Activated CD4-positive, alpha-beta T cell treated with anti-CD3 and anti-CD28 coated beads, Interleukin-2, amount 10 ng/mL, durations not matched to agents 7 days and 5 days (primary cell): ENCODE measurements at places on chromosomes 4 and X. TPM values are rescaled to one million over a fixed set of nuclear protein-coding genes. Genes with fewer than 3 reads are reported as not detected.

Gene DCHS2
- not detected for total RNA-seq

GRCh38 chrX:65667503-65668376 is at the start of gene MSN:
TSS of gene MSN (plus strand) at chrX:65667654. CDS start at chrX:65667842, 188 bp downstream.
- H3K4me3 ChIP-seq, result peak within 1 kb of the TSS; percentile 93
- peaks cover 43% of the 10 kb centered on the region for H3K36me3 ChIP-seq
- H3K27ac ChIP-seq, result peak within 1 kb of the TSS; percentile 92
- peaks cover 36% of the 10 kb centered on the region for H3K4me1 ChIP-seq

DNA sequence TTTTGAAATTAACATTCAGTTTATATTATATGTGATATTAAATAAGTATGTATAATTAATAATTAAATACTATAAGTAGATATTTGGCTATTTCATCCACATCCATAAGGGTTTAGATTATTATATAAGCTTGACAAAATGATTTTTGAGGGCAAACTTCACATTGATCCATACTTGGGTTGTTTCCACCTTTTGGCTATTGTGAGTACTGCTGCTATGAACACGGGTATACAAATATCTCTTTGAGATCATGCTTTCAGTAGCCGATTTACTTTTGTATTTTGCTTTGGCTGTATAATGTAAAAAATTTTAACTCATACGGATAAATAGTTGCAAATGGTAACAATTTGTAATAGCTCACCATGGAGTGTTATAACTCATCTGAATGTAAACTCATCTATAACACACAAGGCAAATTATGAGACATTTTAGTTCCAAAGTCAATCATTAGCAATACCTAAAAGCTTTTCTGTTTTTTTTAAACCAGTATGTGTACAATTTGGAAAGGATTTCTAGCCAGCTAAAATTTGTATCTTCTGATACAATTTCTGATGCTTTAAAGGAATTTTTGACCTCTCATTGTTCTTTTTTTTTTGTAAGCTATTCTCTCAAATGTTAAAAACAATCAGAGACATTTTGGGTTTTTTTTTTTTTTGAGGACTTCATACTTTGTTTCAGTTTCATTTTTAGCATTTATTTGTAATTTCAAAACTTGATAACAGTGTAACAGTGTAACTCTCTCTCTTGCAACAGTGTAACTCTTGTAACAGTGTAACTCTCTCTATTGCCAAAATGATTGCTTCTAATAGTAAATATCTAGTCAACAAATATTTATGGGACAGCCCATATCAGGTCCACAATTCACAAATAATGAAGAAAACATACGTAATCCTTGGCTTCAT is 51.8 kb upstream of the ARX start:
- H3K27me3 ChIP-seq, result peaks cover 2% of the 10 kb centered on the region
- H3K4me1 ChIP-seq, result peaks cover 21% of the 10 kb centered on the region
- no peaks in the 10 kb centered on the region for H3K36me3 ChIP-seq

DNA sequence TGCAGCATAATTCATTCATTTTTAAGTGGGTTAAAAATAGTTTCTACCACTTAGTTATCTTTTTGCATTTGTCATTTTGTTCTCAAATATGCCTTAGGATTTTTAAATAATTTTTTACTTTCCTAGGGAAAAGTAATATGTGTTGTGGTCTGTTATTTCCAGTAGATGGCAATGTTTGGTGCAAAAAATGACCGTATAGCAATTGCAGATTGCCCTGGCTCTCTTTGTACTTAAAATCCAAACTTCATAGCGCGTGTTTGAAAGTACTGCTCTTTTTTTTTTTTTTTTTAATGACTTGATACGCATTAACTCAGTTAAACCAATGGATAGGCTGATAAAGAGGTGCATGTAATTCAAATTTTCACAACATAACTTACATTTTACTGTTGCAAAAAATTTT is 74.4 kb upstream of the RBMX start:
- H3K4me3 ChIP-seq, result no peak overlapping the region
- DNase-seq, result no peak
- peaks cover 2% of the 10 kb centered on the region for H3K4me1 ChIP-seq
- H3K36me3 ChIP-seq, result peaks cover 2% of the 10 kb centered on the region

- peaks cover 2% of the 10 kb centered on the region for H3K4me1 ChIP-seq
- no peaks in the 10 kb centered on the region for H3K36me3 ChIP-seq
- no peak within 1 kb of the TSS for H3K27ac ChIP-seq
- peak within 1 kb of the TSS; percentile 43 for H3K4me3 ChIP-seq
These were observed at the start of gene OPHN1 for GRCh38 chrX:68433155-68433980. TSS of gene OPHN1 (minus strand) at chrX:68433495. CDS start at chrX:68433020, 475 bp downstream.

- no peaks in the 10 kb centered on the region for H3K27me3 ChIP-seq
- H3K36me3 ChIP-seq, result no peaks in the 10 kb centered on the region
- no peak overlapping the region for H3K4me3 ChIP-seq
These were observed 356.6 kb downstream of the GUCY2F start for GRCh38 chrX:109125304-109125703.
